Stimulated activated CD8-positive, alpha-beta memory T cell treated with anti-CD3 and anti-CD28 coated beads, Interleukin-15, amount 100 ng/mL, for 48 hours (primary cell): ENCODE measurements at places on chromosomes 7 and 10.

DNA sequence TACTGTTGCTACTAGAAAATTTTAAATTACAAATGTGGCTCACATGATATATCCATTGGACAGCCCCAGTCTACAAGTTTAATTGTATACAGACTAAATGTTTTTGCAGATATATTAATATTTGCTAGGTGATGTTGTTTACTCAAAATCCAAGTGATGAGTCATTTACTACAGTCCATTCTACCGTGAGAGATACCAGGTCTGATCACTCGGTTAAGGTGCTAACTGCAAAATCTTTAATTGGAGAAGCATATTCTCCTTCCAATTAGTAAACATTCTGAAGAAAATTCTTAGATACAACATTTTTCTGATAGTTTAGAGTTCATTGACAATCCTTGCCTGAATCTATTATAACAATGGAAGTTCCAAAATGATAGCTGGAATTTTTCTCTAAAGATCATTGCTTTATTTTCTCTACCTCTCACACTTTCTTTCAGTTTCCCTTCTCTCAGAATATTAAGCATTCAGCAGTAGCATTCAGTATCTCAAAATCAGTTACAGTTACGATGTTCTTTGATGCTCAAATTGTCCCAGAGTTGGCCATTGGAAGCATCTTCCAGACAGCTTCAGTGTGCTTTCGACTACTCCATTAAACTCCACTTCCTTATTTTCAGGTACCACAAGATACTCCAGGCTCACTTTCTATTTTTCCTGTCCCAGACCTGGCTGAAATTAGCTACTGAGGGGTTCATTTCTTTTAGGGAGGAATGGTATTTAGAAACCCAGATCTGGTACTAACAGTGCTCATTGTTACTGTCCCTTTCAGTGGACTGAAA is 2.3 kb downstream of the ABCB1 start:
- DNase-seq, result no peak

GRCh38 chr10:123929791-123930190 is 38.2 kb upstream of the CPXM2 start:
- DNase-seq, result no peak

DNA sequence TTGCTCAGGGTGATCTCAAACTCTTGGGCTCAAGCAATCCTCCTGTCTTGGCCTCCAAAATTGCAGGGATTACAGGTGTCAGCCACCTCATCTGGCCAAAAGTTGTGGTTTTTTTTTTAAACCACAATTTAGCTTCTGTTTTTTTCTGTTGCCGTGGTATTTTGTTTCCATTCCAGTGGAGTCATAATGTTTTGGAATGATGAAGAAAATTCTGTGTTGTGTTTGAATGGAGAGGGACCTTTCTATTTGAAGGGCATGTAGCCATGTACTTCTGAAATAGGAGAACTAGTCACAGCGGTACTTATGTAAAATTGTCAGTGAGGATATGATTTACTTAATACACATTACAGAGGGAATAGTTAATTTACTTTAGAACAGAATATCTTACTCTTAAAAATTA is 201.3 kb downstream of the ARL4A start:
- no peak for DNase-seq

DNA sequence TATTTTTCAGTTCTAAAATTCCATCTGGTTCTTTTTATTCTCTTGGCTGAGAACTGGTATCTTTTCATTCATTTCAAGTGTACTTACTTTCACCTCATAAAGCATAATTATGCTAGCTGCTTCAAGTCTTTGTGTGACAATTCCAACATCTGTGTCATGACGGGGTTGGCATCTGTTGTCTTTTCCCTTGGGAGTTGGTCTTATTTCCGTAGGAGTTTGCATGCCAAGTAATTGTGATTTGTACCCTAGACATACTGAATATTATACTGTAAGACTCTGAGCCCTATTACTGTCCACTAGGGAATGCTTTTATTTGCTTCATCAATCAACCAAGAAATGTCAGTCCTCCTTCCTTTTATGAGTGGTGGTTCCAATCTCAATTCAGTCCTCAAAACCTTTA is 24.6 kb upstream of the HUS1 start:
- no peak for DNase-seq

GRCh38 chr10:100623521-100624230 is 87.9 kb downstream of the HIF1AN start:
- DNase-seq, result no peak

DNA sequence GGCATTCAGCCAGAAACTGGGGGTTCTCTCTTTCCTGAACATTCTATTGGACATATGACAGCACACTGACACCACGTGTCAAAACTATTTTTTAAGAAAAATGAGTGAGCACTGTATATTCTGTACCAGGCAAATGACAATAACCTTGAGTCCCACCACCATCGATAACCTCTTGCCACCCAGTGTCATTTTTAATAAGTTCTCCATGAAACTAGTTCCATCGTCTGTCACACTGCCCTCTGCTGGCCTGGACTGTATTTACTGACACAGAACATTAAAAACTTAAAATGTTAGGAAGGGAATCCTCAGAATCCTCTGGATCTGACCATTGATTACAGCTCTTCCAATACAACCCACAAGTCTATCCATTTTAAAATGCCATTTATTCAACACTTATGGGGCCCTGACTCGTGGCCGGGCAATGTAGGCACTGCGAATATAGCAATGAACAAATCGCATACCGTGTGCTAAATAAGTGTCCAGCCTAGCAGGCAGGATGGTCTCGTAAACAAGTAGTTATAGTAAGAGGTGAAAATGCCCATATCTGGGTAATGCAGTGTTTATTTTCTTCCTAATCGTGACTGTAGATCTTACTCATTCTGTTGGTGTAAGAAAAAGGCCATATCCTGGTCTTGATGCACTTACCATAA is 35.9 kb upstream of the CACNB2 start:
- peak; percentile 4 for DNase-seq

- no peak for DNase-seq
These were observed 65.0 kb upstream of the ADGRA1 start for GRCh38 chr10:133022776-133023100.

DNA sequence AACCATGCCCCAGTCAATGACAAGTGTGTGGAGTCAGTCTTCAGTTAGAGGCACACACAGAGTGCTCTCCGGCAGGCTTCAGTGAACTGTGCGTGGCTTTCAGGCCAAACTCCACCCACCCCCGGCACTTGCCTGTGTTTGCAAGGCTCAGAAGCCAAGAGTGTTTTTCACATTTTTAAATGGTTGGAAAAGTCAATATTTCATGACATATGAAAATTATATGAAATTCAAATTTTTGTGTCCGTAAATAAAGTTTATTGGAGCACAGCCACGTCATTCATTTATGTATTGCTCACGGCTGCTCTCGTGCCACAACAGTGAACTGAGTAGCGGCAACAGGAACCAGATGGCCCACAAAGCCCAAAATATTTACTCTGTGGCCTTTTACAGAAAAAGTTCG is 104.7 kb downstream of the SFMBT2 start:
- DNase-seq, result no peak
